PC-3 (cell line): ENCODE measurements at places on chromosomes 12 and 14. TPM values are rescaled to one million over a fixed set of nuclear protein-coding genes. Genes with fewer than 3 reads are reported as not detected.

NID2 gene
- total RNA-seq = 2.5 and 3.1 TPM in 2 replicates

SIX1 gene
- 16.5 and 18.2 TPM in 2 replicates for total RNA-seq

PMCH gene
- total RNA-seq = not detected in 2 replicates

RPGRIP1 gene
- total RNA-seq = 0.33 TPM in 1 of 2 replicates, not detected in the other

CCDC197 gene
- not detected in 2 replicates for total RNA-seq

BDKRB1 gene
- total RNA-seq = 0.69 TPM in 1 of 2 replicates, not detected in the other

RNASE7 gene
- total RNA-seq = not detected in 2 replicates

TMCC3 gene
- total RNA-seq = 4.7 and 6.5 TPM in 2 replicates

SLC39A2 gene
- total RNA-seq = not detected in 2 replicates

STYK1 gene
- 4.3 and 8.6 TPM in 2 replicates for total RNA-seq

CCDC177 gene
- total RNA-seq = not detected in 2 replicates
